ENCODE measurements at places on chromosomes 12 and 14.

- no peak for DNase-seq
These were observed 106.5 kb downstream of the EML1 start for GRCh38 chr14:99899578-99900178.

DNA sequence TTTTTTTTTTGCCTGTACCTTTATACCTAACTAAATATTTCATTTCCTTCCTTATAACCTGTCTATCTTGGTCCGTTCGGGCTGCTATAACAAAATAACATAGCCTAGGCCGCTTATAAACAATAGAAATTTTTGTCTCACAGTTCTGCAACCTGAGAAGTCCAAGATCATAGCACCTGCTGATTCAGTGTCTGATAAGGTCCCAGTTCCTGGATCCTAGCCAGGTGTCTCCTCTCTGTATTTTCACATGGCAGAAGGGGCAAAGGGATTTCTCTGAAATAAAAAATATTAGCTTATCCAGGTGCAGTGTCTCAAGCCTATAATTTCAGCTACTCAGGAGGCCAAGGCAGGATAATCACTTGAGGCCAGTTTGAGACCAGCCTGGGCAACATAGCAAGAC is 1046.6 kb upstream of the USP15 start:
- no peak for DNase-seq

DNA sequence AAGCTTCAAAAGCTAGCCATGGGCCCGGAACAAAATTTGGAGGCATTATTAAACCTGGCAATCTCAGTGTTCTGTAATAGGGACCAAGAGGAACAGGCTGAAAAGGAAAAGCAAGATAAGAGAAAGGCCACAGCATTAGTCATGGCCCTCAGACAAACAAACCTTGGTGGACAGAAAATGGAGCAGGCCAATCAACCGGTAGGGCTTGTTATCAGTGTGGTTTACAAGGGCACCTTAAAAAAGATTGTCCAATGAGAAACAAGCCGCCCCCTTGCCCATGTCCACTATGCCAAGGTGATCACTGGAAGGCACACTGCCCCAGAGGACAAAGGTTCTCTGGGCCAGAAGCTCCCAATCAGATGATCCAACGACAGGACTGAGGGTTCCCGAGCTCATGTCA is 653.9 kb upstream of the TMEM132C start:
- no peak for DNase-seq

GRCh38 chr12:54385251-54385914 is 850 bp upstream of the ZNF385A start:
- no peak for DNase-seq

- DNase-seq, result no peak
These were observed 10.3 kb downstream of the CLMN start for GRCh38 chr14:95309261-95310051.

GRCh38 chr14:101496776-101497683 is 64.3 kb upstream of the DIO3 start:
- DNase-seq, result no peak
